Effector memory CD4-positive, alpha-beta T cell (primary cell): ENCODE measurements at places on chromosomes 4 and X.

- no peaks in the 10 kb centered on the region for H3K4me1 ChIP-seq
- H3K27me3 ChIP-seq: peaks cover 2% of the 10 kb centered on the region
- no peak within 1 kb of the TSS for H3K27ac ChIP-seq
- no peak within 1 kb of the TSS for H3K4me3 ChIP-seq
- DNase-seq: no peak
These were observed at the start of gene GASK1B for GRCh38 chr4:158172261-158173258. Gene GASK1B, minus strand, starts transcription at chr4:158173025. Its CDS starts 1,650 bp downstream, at chr4:158171375.

- no peak overlapping the region for H3K27ac ChIP-seq
- DNase-seq: no peak
- no peaks in the 10 kb centered on the region for H3K27me3 ChIP-seq
- H3K4me3 ChIP-seq: no peak overlapping the region
These were observed 19.2 kb downstream of the PI4K2B start for GRCh38 chr4:25253071-25253445.

DNA sequence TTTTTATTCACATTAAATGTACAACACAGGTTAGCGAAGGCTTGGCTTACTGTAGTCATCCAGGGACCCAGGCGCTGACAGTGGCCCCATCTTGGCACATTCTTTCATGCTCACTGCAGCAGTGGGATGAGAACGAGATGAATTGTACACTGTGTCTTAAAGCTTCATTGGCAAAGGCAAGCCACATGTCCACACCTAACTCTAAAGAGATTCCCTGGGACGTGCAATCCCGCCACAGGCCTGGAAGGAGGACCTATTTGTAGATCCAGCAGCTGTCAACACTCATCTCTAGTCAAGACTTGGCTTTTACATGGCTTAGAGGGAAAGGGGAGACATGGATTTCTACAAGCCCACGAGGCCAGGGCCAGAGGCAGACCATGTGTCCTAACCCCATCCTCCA lies 16.1 kb upstream of the CXCR3 start:
- DNase-seq: no peak
- H3K4me3 ChIP-seq: no peak overlapping the region
- peaks cover 13% of the 10 kb centered on the region for H3K4me1 ChIP-seq
- no peaks in the 10 kb centered on the region for H3K36me3 ChIP-seq
- H3K27ac ChIP-seq: no peak overlapping the region

GRCh38 chr4:7515390-7515902 lies 80.7 kb upstream of the PSAPL1 start:
- H3K4me1 ChIP-seq: no peaks in the 10 kb centered on the region
- H3K36me3 ChIP-seq: no peaks in the 10 kb centered on the region
- H3K27me3 ChIP-seq: no peaks in the 10 kb centered on the region
- no peak overlapping the region for H3K27ac ChIP-seq

- no peak overlapping the region for H3K27ac ChIP-seq
- no peaks in the 10 kb centered on the region for H3K27me3 ChIP-seq
- H3K36me3 ChIP-seq: no peaks in the 10 kb centered on the region
- H3K4me3 ChIP-seq: no peak overlapping the region
- H3K4me1 ChIP-seq: no peaks in the 10 kb centered on the region
- no peak for DNase-seq
These were observed 39.5 kb downstream of the PCDH10 start for GRCh38 chr4:133188433-133189146.

DNA sequence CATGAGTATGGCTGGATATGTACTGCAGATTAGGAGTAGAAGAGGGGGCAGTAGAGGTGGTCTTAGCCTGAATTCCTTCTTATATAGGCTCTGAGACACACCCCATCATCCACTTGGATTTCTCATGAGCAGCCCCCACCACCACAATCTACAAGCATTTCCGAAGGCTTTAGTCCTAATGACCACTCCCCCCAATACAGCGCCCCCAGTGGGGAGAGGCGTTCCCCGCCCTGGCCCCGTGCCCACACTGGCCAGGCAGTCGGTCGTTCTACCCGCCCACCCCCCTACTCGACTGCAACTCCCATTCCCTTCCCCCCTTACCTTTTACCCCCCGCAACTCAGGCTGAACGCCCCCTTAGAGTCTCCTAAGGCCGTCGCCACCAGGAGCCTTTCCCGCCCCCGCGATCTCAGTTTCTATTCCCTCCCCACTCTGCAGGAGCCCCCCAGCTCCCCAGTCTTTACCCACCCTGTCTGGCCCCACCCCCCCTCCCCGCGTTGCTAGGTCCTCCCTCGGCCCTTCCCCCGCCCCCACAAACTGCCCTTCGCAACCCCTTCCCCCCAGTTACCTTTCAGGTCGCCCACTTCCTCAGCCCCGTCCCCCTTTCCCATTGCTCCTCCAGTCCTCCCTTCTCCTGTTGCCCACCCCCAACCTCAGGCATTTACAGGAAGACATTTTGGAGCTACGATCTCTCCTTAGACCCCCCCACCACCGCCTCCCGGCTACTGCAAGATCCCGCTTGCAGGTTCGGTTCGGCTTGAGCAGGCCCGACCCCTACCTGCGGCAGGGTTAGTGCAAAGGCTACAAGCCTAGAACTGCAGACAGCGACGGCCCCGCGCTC lies 468 bp downstream of the ZMYM3 start:
- peak overlapping the region; percentile 91 for H3K4me3 ChIP-seq
- H3K27ac ChIP-seq: peak overlapping the region; percentile 75
- H3K36me3 ChIP-seq: no peaks in the 10 kb centered on the region
- peak; percentile 32 for DNase-seq
- H3K4me1 ChIP-seq: peaks cover 12% of the 10 kb centered on the region
- no peaks in the 10 kb centered on the region for H3K27me3 ChIP-seq

- no peaks in the 10 kb centered on the region for H3K36me3 ChIP-seq
- H3K4me3 ChIP-seq: no peak overlapping the region
- H3K27ac ChIP-seq: no peak overlapping the region
- no peaks in the 10 kb centered on the region for H3K4me1 ChIP-seq
These were observed 246.7 kb downstream of the PALLD start for GRCh38 chr4:168743601-168744000.

DNA sequence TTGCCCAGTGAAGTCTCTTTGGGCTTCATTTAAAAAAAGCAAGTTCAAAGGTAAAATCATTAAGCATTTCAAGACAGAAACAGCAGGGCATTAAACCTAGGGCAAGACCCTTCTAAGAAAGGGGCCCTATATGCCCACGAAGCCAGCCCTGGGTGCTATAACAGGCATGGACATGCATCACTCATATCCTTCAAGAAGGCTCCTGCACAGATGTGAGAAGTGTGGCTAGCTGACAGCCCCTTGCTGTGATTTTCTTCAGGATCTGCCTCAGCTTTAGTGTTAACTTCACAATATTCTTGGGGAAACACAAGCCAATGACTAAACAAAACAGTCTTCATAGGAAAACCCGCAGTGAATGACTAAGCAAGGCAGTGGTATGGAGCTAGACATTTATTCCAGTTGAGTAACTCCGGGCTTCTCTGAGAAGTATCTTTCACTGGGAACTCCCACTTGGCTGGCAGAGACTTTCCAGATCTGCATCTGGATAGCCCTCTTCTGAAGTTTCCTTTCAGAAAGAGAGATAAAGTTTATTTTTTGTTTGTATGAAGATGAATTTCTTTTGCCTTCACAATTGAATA lies 11.9 kb upstream of the MAOA start:
- no peak overlapping the region for H3K4me3 ChIP-seq
- H3K27ac ChIP-seq: no peak overlapping the region
- no peak for DNase-seq
- no peaks in the 10 kb centered on the region for H3K27me3 ChIP-seq

GRCh38 chr4:100372432-100372831 lies 145.4 kb downstream of the EMCN start:
- H3K4me3 ChIP-seq: no peak overlapping the region
- no peaks in the 10 kb centered on the region for H3K36me3 ChIP-seq
- H3K27me3 ChIP-seq: no peaks in the 10 kb centered on the region
- no peak for DNase-seq
- H3K4me1 ChIP-seq: no peaks in the 10 kb centered on the region
- H3K27ac ChIP-seq: no peak overlapping the region

- DNase-seq: no peak
- no peaks in the 10 kb centered on the region for H3K36me3 ChIP-seq
- no peak overlapping the region for H3K27ac ChIP-seq
- peaks cover 7% of the 10 kb centered on the region for H3K4me1 ChIP-seq
- no peaks in the 10 kb centered on the region for H3K27me3 ChIP-seq
- no peak overlapping the region for H3K4me3 ChIP-seq
These were observed 51.6 kb downstream of the KIT start for GRCh38 chr4:54709400-54709799.

DNA sequence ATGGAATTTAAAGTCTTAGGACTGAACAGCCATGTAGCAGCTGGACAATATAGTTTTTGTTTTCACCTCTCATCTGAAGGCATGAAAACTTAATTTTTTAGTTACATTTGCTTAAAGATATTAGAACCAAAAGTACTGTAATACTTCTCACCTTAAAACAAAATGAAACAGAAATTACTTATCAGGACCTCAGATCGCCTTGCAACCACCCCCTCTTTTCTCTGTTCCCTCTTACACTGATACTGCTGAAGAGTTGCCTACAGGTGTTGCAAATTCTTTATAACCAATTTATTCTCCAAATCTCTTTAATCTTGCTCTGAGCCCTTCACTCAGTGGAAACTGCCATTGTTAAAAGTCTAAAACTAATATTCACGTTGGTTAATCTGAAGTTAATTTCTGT lies 145.0 kb downstream of the SPCS3 start:
- H3K27me3 ChIP-seq: no peaks in the 10 kb centered on the region
- H3K27ac ChIP-seq: no peak overlapping the region
- no peaks in the 10 kb centered on the region for H3K36me3 ChIP-seq
- no peaks in the 10 kb centered on the region for H3K4me1 ChIP-seq
- no peak for DNase-seq
- no peak overlapping the region for H3K4me3 ChIP-seq

DNA sequence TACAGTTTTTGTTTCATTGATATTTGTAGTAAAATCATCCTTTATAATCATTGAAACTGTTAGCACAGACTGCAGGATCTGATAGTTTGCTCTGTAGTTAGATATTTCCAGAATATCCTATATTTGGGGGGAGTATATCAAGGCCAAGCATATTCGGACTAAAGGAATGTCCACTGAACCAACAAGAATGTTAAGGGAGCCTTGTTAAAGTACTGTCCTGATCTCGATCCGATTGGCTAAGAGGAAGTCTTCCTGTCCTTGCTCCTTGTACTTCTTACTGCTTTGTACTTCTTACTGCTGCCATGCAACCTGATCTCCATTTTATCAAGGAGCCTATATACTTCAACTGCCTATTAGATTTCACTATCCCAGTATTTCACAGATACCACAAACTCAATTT lies 449.3 kb downstream of the RPA4 start:
- H3K27me3 ChIP-seq: no peaks in the 10 kb centered on the region
- no peaks in the 10 kb centered on the region for H3K4me1 ChIP-seq
- no peak overlapping the region for H3K27ac ChIP-seq

DNA sequence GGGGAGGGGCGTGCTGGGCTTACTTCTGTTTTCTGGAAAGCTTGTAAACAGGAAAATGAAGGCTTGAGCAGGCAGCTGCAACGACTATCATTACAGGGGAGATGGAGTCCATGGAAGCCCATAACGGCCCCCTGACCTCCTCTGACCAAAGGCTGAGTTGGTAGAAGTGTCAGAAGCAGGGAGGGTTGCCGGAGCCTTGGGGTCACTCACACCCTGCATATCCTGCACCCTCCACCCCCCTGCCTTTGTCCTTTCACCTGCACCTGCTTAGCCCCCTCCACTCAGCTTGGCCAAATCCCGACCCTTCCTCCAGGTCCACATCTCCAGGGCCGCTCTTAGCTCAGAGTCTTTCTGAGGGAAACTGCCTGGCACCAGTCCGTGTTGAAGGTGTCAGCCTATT lies 12.5 kb upstream of the MSX1 start:
- peaks cover 8% of the 10 kb centered on the region for H3K27me3 ChIP-seq
- no peaks in the 10 kb centered on the region for H3K4me1 ChIP-seq
- DNase-seq: no peak

DNA sequence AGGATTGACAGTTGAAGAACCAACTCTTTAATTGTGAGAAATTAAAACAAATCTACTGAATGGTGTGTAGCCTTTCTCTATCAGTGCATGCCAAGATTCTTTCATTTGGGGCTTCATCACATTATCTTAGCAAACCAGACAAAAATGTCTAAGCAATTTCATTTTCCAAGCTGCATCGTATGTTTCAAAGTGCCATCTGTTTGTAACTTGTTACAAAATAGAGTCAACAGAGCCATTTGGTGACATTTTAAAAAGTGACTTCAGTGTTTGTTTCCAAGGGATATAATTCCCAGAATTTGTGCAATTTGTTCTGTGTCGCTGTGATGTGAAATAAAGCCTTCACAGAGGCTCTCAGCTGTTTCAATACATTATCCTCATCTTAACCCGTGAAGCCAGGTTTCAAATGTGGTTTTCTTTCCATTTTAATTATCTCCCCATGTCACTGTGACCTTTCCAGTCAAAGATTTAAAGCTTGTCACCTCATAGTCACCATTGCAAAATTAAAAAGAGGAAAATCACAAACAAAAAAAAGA lies 46.0 kb upstream of the C1QTNF7 start:
- H3K36me3 ChIP-seq: no peaks in the 10 kb centered on the region
- H3K4me3 ChIP-seq: no peak overlapping the region
- DNase-seq: no peak

- no peaks in the 10 kb centered on the region for H3K27me3 ChIP-seq
- H3K4me3 ChIP-seq: no peak overlapping the region
- peaks cover 7% of the 10 kb centered on the region for H3K4me1 ChIP-seq
- no peaks in the 10 kb centered on the region for H3K36me3 ChIP-seq
These were observed 3.2 kb downstream of the SLC9A7 start for GRCh38 chrX:46755671-46756070.
